ENCODE measurements at places on chromosomes 2 and 18. TPM values are rescaled to one million over a fixed set of nuclear protein-coding genes. Genes with fewer than 3 reads are reported as not detected.

GRCh38 chr2:190320696-190321095, 1.1 kb upstream of the HIBCH start:
- DNase-seq, result no peak

DNA sequence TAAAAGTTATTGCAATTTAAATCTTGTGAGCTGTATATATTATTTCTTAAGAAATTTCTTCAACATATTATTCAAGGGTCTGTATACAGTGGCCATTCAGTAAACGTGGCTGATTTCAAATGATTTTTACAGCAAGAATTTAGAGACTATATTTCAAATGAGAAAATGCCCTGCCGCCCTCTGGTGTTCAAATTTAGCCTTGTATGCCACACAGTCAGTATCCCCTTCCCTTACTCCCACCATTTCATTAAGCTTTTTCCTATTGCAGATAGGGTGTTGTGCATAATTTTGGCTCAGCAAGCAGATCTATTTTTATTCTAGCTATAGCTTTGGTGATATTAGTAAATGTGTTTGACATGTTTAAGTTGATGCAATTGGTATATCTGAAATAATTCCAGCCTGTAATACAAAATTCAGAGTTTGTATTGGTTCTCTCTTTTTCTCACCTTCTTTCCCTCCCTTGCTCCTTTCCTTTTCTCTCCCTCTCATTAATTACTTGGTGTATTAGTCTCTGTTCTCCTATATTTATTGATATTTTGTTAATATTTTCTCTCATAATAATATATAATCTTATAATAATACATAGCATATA, 22.8 kb upstream of the SCN7A start:
- no peak for DNase-seq

The MEIS1 gene
- not detected for total RNA-seq

The SRSF7 gene
- total RNA-seq, result 314 TPM

GRCh38 chr2:191222507-191222906, 22.7 kb upstream of the MYO1B start:
- DNase-seq, result no peak

The SLC35F6 gene
- 22.2 TPM for total RNA-seq

- DNase-seq, result no peak
Observed at GRCh38 chr2:54545702-54546450, 89.7 kb downstream of the SPTBN1 start.

The KCNG2 gene
- not detected for total RNA-seq

DNA sequence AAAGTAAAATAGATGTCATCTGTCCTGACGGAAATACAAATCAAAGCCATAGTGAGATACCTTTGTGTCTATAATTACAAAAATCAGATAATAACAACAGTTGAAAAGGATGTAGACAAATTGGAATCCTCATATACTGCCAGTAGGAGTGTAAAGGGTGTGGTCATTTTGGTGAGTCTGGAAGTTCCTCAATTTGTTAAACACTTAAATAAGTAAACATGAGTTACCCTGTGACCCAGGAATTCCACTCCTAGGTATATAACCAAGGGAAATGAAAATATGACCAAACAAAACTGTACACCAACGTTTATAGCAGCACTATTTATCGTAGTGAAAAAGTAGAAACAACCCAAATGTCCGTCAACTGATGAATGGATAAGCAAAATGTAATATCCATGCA, 24.0 kb downstream of the R3HDM1 start:
- no peak for DNase-seq

GRCh38 chr2:200761266-200761665, 50.4 kb upstream of the BZW1 start:
- no peak for DNase-seq

The COL3A1 gene
- total RNA-seq, result not detected

The CBLN2 gene
- total RNA-seq, result not detected

DNA sequence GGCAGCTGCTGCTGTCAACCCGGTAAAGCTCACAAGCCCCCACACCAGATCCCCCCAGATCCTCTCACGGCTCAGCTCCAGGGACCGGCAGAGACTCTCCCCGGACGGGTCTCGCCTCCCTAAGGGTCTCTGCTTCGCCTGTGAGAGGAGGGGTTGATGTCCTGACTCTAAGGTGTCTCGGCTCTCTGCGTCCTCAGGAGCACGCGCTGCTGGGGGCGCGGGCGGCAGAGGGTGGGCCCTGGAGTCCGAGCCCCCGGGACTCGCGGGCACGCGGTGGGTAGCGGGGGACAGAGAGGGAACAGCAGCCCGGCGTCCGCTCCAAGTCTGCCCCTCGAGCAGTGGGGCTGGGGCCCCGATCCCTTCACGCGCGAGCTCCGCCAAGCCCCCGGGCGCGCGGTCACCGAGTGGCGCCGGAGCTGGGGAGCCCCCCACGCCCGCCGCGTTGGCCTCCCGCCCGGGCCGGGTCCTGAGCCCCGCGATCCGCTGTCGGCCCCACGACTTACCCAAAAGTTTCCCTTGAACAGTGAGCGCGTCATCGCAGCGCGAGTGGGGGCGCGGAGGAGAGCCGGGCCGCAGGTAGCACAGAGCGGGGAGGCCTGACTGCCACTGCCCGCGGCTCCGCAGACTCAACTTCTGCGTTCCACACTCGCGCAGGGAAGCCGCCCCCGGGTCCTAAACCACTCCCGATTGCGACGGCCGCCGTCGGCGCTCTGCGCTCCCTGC, at the start of gene PSTPIP2:
Gene PSTPIP2 (minus strand): TSS at position 608 of the 723 bp plus-strand sequence. CDS start 72 bp downstream, at position 536.
- DNase-seq, result peak; percentile 63

The MAPRE2 gene
- 54.1 TPM for total RNA-seq

DNA sequence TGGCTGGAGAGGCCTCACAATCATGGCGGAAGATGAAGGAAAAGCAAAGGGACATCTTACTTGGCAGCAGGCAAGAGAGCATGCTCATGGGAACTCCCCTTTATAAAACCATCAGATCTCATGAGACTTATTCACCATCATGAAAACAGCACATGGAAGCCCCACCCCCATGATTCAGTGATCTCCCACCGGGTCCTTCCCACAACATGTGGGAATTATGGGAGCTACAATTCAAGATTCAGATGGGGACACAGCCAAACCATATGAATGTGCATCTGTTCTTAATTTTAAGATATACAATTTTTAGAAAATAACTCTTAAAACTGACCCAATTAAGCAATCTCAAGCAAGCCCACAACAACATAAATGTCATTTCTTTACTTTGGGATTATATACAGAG, 12.6 kb downstream of the C18orf63 start:
- DNase-seq, result no peak

- DNase-seq, result no peak
Observed at GRCh38 chr2:16653799-16654198, 11.8 kb downstream of the CYRIA start.

The FRZB gene
- total RNA-seq, result not detected

DNA sequence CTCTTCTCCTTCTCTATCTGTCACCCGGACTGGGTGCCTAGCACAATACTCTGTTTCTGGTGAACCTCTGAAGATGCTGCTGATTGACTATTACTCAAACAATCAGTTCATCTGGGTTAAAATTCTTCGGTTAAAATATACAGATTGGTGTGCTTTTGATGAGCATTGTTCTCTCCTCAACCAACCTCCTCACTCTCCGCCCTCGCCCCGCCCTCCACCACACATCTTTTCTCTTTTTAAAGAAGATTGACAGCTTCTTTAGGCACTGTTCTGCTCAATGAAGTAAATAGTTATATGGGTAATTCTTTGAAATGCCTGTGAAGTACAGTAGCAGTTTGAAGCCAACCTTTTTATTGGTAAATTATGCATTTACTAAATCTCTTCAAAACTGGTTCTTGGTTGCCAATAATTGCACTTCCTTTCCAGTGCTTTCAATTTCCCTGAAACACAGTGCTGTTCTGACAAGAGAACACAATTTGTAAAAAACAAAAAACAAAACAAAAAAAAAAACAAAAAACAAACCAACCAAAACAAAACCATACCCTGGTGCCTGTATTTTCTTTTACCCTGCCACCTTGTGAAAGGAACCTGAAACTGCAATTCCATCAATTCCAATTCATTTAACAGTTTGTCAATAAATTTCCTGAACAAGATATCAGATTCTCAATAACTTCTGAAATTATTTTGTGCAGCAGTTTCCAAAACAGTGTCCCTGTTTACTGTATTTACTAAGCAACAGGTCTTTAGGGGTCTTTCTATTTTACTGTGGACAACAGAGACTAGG, 188.6 kb downstream of the LRP1B start:
- DNase-seq, result no peak

Measured in CD4-positive, alpha-beta memory T cell (primary cell).